ENCODE measurements at places on chromosomes 7 and 10.

DNA sequence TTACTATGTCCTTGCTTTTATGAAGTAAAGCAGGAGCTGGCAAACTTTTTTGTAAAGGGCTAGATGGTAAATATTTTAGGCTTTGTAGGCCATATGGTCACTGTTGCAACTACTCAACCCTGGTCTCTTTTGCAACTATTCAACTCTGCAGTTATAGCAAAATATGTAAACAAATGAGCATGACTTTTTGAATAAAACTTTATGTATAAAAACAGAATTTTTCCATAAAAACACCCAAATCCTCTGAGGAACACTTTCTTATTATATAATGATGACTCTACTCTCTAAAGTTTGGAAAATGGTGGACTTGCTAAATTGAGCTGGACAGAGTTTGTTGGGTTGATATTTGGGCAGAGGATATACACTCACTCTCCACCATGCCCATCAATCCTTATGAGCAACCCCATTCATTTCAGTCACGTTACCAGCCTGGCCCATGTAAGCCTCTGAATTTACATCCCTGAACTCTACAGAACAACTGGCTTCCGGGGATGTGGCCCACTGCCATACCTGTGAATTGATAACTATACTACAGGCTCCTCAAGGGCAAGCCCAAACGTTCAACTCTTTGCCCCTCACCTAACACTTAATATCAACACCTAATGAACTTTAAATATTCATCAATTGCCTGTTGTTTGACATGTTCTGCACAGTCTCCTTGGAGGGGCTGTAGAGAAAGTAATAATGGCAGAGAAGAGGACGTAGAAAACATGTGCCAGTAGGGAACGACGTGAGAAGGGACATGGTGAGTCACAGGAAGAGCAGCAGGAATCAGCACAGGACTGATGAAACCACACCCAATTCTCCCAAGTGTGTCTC, 37.6 kb downstream of the SGMS1 start:
- DNase-seq = no peak
- H3K27ac ChIP-seq = no peak overlapping the region

DNA sequence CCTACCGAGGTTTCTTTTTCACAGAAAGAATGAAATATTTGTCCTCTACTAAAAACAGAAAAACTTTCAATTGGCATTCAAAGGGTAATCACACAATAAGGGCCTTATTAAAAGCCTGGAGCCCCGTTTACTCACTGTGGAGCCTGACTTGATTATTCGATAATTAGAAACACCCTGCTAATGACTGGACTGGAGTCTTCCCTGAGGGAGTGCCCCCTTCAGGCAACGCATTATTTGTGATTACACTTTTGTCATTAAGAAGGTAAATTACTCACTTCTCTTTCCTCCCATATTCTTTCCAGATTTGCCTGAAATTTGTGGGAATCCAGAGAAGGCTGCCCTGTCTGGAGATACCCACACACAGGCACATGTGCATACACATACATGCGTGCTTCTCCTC, 444.2 kb upstream of the NPVF start:
- H3K4me3 ChIP-seq = no peak overlapping the region
- H3K36me3 ChIP-seq = no peaks in the 10 kb centered on the region
- DNase-seq = no peak

DNA sequence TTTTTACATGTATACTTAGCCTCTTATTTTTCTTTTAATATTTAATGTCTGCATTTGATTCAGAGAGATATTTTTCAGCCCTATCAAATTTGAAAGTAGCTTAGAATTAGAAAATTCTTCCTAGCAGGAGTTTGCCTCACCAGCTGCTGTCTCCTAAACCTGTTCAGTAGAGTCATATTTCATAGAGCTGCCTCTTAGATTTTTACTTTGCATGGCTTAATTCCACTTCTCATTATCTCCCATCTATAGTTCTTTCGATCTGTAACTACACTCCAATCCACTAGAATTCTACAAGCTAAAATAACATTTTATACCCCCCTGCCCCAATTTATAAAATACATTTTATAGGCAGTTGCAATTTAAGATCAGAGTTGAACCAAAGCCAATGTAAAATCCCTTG, 227.0 kb downstream of the ANK3 start:
- no peaks in the 10 kb centered on the region for H3K4me1 ChIP-seq
- DNase-seq = no peak
- no peaks in the 10 kb centered on the region for H3K36me3 ChIP-seq
- H3K27ac ChIP-seq = no peak overlapping the region

- no peaks in the 10 kb centered on the region for H3K36me3 ChIP-seq
- DNase-seq = no peak
- H3K4me3 ChIP-seq = no peak overlapping the region
- H3K27ac ChIP-seq = no peak overlapping the region
- no peaks in the 10 kb centered on the region for H3K4me1 ChIP-seq
These were observed 13.6 kb upstream of the ITGB1 start for GRCh38 chr10:32971536-32972091.

- no peak overlapping the region for H3K27ac ChIP-seq
- H3K27me3 ChIP-seq = no peaks in the 10 kb centered on the region
- no peak overlapping the region for H3K4me3 ChIP-seq
- no peaks in the 10 kb centered on the region for H3K36me3 ChIP-seq
- H3K4me1 ChIP-seq = no peaks in the 10 kb centered on the region
- no peak for DNase-seq
These were observed 412.9 kb upstream of the NFE2L3 start for GRCh38 chr7:25739143-25739542.

GRCh38 chr10:104680467-104681401, 39.6 kb downstream of the SORCS3 start:
- no peaks in the 10 kb centered on the region for H3K27me3 ChIP-seq
- no peak for DNase-seq
- no peaks in the 10 kb centered on the region for H3K36me3 ChIP-seq
- H3K4me1 ChIP-seq = no peaks in the 10 kb centered on the region
- H3K27ac ChIP-seq = no peak overlapping the region
- H3K4me3 ChIP-seq = no peak overlapping the region

DNA sequence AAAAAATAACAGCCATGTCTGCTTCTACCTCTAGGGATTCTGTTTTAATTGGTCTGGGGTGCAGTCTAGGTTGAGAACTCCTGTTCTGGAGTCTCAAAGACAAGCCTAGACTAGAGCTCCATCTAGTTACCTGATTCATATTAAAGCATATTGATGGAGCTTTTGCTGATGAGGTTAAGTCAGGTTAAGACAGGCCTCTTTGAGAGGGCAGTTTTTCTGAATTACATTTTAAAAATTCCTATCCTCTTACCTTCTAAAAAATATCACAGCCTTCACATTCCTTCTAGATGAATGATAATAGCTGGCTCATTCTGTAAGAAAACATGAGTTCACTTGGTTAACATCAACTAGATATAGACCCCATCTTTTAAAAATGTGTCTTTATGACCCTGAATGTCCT, 28.9 kb downstream of the MGAM start:
- peaks cover under 1% of the 10 kb centered on the region for H3K4me1 ChIP-seq
- no peak overlapping the region for H3K27ac ChIP-seq
- H3K4me3 ChIP-seq = no peak overlapping the region
- no peaks in the 10 kb centered on the region for H3K36me3 ChIP-seq
- DNase-seq = no peak

DNA sequence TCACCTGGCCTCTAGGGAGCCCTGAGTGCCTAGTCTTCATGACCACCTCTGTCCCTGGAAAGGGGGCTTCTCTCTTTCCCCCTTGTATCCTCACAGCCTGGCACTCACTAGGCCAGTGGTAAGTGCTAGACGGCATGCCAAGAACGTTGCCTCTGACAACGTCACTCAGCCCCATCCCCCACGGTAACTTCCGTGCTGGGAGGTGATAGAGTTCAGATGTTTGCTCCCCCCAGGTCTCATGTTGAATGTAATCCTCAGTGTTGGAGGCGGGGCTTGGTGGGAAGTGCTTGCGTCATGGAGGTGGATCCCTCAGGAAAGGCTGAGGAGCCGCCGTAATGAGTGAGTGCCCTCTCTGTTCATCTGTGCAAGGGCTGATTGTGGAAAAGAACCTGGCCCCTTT, 343.3 kb upstream of the MKI67 start:
- H3K4me3 ChIP-seq = no peak overlapping the region
- H3K4me1 ChIP-seq = no peaks in the 10 kb centered on the region
- peak; percentile 34 for DNase-seq
- H3K36me3 ChIP-seq = no peaks in the 10 kb centered on the region

DNA sequence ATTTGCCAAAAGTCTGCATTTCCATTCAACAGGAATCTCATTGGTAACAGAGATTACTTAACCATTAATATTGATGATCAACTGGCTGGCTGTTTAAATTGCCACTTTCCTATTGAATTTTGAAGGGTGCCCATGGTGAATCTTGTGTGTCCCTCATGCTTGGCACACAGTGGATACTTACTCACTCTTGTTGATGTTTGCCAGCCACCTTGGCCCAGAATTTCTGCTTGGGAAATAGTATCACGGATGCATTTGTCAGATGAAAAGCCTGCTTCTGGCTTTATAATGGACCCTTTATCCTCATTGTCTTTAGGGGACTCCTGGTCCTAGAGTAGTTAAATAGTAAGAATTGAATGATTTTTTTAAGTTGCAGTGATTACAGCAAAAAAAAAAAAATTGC, 52.0 kb downstream of the MMRN2 start:
- H3K4me3 ChIP-seq = no peak overlapping the region
- H3K36me3 ChIP-seq = peaks cover 6% of the 10 kb centered on the region
- DNase-seq = no peak
- no peaks in the 10 kb centered on the region for H3K27me3 ChIP-seq

DNA sequence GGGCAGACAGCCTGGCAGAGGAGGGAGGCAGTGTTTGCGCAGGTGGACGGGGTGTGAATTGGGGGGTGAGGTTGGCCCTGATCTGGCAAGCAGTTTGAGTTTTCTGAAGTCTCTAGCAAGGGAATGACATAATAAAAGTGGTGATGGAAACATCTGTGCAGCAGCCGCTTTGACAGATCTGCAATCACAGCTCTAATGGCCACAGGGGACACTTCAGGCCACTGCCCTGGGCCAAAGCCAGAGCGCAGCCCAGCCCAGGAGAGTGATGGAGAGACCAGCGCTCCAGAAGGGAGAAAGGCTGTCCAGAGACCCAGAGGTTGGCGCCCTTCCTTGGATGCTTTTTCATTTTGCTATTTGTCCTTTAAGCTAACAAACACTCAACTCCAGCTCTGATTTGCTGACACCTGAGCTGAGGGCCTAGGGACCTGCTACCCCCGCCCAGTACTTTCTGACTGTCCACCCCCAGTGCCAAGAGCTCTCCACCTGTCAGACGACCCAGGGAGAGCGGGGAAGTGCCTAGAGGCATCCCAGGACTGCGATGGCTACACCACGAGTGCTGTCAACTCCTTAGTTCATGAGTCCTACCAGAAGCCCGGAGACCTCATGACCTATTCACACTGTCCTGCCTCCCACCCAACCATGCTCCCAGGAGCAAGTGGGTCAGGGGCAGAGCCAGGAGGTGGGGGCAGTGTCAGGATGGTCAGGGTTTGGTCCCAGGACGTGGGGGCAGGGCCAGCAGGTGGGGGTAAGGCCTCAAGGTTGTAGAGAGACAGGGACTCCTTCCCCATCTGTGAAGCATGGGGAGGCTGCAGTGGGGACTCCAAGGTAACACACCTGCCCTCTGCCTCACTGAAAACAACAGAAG, 112.6 kb downstream of the PRKAG2 start:
- no peaks in the 10 kb centered on the region for H3K27me3 ChIP-seq
- no peak overlapping the region for H3K4me3 ChIP-seq
- H3K36me3 ChIP-seq = no peaks in the 10 kb centered on the region
- H3K27ac ChIP-seq = no peak overlapping the region
- peak; percentile 56 for DNase-seq

DNA sequence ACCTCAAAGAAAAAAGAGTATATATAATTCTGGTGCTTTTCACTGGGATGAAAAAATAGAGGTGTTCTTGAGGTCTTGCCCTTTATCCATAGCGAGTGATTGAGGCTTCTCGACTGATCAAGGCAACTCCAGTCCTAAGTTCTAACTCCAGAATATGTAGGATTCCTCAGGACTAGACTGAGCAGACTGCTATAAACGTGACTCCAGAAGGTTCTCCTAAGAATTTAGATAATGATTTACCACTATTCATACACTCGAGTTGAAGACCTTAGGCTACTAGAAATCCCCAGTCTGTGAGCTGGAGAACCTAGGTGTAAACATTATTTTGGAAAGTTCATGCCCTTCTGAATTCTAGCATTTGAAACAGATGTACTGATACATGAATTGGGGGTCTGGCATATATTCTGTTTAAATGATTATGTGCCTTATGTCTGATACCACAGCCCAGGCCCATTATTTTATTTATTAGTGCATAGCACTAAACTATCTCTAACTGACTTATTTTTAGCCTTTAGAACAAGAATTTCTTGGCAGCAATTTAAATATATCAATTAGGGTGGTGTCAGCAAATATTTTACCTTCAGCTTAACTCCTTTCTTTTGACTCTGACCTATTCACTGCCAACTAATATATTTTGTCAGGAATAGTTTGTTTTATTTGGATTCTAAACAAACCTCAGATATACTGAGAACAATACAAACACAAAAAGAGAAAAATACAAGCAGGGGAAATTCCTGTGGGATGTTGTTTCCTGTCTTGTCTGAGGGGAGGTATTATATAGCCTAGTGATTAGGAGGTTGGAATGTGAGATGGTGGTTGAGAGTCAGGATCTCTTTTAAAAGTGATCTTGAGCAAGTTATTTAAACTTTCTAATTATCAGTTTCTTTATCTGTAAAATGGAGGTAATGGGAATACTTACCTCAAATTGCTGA, 75.8 kb downstream of the PODXL start:
- no peak overlapping the region for H3K4me3 ChIP-seq
- H3K27me3 ChIP-seq = no peaks in the 10 kb centered on the region
- no peaks in the 10 kb centered on the region for H3K4me1 ChIP-seq
- H3K36me3 ChIP-seq = no peaks in the 10 kb centered on the region
- no peak for DNase-seq
